ENCODE measurements at places on chromosomes 3 and 15.

DNA sequence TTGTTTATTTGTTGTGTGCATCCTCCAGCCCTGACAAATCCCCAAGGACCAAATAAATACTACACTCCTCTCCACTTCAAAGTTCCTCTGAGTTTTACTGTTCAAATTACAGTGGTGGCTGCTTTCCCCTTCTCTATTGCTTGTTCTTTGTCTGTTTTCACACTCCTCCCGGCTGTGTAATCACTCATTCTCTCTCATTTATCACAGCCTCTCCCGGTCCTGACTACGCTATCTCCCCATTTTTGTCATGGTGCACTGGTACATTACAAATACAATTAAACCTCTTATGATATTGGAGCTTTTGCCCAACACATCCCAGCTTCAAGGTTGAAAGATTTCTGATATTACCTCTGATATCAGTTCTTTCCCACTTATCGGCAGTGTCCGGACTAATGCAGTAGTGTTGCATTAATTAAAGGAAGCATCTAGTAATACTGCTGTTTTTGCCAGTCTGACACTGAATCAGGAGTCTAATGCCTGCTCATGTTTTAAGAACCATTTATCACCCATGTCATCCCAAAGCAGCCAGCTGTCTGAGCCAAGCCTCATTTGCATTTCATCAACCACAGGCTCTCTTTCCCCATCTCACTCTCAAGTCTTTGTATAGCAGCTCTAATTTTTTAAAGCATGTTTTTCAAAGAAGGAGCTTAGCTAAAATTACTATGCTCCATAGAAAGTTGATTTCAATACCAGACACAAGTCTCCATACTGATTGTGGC is 740.5 kb downstream of the ROBO2 start:
- DNase-seq = no peak

- no peak for DNase-seq
Observed at GRCh38 chr3:125431391-125431790, 56.3 kb upstream of the ZNF148 start.

- no peak for DNase-seq
Observed at GRCh38 chr15:45183511-45183910, 4.3 kb downstream of the SHF start.

DNA sequence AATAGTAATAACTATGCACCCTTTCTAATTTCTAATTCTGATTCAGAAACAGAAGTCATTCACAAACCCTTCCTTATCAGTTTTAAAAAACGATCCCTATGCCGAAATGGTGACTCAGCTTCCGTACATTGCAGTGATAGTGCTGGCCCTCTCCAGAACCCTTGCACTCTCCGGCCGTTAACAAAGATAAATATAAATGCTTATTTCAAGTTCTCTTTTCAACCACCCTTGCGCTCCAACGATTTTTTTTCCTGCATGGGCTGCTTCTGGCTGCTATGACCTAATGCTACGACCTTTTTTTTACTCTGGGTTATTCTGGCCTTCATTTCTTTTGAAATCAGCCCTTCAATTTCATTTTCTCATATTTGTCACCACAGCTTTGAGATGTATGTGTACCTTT is 646.2 kb downstream of the NTRK3 start:
- no peak for DNase-seq
